Neural crest cell (in vitro differentiated cells): ENCODE measurements at places on chromosomes 1 and 21.

DNA sequence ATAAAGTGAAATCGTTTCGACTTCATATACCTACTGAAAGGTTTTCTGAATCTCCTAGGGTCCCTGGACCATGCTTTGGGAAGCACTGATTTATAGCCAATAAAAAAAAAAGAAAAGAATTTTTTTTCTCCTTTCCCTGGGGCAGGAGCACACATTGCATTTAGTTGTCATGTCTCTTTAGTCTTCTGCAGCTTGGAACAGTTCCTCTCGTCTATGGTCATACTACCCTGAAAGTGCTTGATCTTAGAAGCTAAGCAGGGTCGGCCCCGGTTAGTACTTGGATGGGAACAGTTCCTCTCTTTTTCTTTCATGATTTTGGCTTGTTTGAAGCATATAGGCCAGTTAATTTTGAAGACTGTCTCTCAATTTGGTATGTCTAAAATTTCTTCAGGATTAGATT, 3.7 kb upstream of the SERPINC1 start:
- DNase-seq: no peak

- DNase-seq: no peak
These were observed 316.0 kb upstream of the VAMP3 start for GRCh38 chr1:7454895-7455784.

GRCh38 chr1:115134231-115134630, 44.9 kb upstream of the TSPAN2 start:
- no peak for DNase-seq

DNA sequence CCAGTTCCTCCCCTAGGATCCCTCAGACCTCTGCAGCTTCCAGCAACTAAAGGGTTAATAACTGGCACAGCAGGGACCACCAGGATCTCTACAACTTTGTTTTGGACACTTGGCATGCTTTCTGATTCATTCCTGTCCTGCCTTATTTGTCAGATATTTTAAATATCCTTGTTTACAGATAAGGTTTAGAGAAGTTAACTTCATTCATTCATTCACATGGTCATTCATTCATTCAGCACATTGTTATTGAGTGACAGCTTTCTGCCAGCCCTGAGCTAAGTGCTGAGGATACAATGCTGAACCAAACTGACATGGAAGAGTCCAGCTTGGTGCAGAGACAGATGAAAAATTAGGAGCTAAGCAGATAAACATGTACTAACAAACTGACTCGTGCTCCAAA, 8.8 kb upstream of the PHC2 start:
- DNase-seq: no peak

DNA sequence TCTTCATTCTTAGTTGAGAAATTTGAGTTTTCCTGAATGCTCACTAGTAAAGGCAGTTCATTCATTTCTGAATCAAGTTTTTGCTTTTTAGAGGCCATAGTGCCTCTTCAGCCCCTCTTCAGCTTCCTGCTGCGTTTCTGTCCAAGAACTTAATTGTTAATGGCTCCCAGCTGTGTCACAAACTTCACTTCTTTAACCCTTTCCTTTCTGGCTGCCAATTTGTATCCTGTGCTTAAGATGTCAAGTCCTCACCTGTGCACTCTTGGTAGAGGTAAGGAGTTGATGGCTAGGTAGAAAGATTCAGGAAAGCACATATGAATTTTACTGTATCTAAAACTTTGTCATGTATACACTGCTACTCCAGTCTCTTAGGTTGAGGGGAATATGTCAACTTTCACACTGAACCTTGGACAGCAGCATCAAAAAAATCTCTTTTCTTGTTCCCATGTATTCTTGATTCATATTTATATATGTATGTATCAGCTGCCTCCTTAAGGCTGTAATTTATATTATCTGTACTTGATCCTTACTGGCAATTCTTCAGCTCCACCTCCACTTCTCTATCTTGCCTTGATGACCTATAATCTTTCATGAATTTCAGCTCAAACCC, 612.8 kb downstream of the LMO4 start:
- no peak for DNase-seq

DNA sequence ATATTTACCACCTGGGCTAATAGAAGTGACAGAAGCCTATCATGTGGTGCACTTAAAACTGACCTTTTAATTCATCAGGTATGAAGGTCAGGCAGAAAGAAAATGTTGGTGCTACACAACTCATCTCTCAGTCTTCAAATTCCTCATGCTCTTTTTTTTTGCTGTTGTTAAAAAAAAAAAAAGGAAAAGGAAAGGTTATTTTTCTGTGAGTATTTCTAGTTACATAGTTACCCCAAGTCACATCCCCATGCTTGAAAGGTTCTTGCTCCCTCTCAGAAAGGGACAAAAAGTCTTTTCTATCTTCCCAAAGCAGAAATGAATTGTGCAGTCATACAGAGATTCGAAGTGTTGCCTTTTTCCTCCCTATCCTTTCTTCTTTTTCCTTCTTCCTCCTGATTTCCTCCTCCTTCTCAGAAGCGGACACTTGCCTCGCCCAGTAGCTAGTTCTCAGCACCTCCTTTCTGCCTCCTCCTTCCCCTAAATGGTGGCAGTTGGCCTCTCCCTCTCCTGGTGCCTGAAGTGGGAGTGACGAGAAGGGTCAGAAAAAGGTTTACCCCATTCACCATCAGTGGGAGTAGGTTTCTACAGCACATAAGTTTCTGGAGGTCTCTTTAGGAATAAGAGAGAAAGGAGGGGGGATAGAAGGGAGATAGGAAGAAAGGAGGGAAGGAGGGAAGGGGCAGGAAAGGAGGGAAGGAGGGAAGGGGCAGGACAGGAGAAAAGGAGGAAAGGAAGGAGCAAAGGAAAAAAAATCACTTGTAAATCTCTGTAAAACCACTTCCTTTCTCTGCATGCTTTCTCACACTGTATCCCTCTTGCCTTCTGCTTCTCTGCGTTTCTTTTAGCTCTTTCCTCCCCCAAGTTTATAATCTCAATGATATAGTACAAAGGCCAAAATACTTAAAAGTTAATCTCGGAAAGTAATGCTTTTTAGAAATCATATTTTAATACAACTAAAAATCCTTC, 20.4 kb upstream of the C1orf105 start:
- no peak for DNase-seq

GRCh38 chr21:41141031-41141457, 26.9 kb upstream of the BACE2 start:
- DNase-seq: no peak

- DNase-seq: no peak
These were observed 115.0 kb downstream of the GREM2 start for GRCh38 chr1:240496941-240497340.

GRCh38 chr1:29586991-29587745, 350.8 kb downstream of the PTPRU start:
- no peak for DNase-seq

- DNase-seq: no peak
These were observed 4.0 kb upstream of the ABCG1 start for GRCh38 chr21:42214921-42215320.

DNA sequence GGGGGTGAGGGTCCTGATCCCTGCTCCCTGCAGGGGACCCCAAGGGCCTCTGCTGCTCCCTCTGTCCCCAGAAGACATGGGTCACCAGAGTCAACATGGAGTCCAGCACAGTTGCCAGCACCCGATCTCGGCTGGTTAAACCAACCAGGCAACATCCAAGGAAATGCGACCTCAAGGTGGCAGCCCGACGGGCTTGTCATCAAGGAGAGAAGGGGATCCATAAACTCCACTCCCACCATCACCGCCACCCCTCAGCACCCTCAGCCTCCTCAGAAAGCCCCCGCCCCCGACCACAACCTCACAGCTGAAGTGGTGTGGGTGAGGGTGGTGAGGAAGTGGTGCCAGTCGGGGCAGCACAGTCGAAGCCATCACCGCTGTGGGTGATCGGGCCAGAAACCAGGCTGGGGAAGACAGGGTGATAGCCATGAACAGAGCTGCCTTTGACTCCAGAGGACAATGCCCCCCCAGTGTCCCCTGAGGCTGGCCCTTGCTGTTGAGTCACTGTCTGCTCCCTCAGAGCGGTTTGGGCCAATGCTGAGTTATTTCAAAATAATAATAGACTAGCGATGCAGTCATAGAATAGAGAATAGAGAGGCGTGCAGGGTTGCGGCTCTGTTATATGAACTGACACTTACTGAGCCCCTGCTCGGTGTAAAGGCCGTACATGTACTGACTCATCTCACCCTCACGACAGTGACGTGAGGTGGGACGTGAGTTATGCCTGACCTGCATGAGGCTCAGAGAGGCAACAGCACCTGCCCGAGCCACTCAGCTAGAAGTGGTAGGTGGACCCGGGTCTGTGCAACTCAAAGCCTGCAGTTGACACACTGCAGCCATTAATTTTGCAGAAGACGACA, 88.7 kb upstream of the IFFO2 start:
- no peak for DNase-seq

- DNase-seq: no peak
These were observed 101.2 kb downstream of the NFIA start for GRCh38 chr1:61183471-61184039.

DNA sequence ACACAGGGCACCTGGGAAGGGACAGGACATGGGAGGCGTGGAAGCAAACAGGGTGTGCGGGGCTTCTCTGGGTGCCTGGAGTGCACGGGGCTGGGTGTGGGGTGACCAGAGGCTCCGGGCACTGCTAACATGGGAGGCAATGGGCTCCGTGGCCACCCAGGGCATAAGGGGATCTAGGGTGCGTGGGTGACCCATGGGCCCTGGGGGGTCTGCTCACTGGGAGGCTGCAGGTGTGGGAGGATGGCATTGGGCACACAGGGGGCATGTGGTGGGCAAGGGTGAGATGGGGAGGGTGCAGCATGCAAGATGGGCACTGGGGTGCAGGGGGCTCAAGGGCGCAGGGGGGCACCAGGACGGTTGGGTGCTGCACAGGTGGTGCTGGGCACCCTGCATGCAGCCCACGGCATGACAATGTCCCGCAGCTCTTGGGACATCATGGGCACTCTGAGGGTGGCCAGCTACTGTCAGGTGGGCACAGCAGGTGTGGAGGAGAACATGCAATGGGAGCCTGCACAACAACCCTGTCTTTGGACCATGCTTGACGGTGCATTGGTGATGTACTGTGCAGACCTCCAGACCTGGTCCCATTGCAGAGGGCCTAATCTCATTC, 15.1 kb downstream of the TRIM11 start:
- DNase-seq: no peak

GRCh38 chr1:81032973-81033425, 767.7 kb upstream of the ADGRL2 start:
- no peak for DNase-seq

DNA sequence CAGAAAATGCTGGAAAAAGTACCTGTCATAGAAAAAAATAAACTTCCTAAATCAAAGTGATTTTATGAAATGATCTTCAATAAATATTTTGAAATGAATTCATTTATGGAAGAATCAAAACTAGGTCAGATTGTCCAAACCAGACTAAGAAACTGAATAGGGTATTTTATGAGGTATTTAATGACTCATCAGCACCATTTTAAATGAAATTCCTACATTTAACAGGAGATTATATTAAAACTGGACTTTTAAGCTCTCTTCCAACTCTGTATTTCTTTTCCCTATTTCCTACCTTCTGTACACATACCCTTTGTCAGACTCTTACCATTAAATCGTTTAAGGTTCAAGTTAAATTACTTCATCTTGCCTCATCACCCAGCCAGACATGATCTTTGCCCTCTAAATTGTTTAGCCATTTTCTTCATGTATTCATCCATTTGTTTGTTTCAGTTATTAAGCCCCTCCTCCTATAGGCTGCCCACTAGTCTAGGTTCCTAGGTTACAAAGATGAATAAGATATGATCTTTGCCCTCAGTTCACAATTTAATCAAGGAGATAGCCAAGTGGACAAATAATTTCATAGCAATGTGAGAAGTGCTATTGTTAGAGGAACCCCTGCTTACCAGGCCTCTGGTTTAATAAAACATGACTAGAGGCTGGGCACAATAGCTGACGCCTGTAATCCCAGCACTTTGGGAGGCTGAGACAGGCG, 25.0 kb downstream of the TATDN3 start:
- DNase-seq: no peak

- DNase-seq: no peak
These were observed 30.1 kb downstream of the NCAM2 start for GRCh38 chr21:21028275-21028820.

DNA sequence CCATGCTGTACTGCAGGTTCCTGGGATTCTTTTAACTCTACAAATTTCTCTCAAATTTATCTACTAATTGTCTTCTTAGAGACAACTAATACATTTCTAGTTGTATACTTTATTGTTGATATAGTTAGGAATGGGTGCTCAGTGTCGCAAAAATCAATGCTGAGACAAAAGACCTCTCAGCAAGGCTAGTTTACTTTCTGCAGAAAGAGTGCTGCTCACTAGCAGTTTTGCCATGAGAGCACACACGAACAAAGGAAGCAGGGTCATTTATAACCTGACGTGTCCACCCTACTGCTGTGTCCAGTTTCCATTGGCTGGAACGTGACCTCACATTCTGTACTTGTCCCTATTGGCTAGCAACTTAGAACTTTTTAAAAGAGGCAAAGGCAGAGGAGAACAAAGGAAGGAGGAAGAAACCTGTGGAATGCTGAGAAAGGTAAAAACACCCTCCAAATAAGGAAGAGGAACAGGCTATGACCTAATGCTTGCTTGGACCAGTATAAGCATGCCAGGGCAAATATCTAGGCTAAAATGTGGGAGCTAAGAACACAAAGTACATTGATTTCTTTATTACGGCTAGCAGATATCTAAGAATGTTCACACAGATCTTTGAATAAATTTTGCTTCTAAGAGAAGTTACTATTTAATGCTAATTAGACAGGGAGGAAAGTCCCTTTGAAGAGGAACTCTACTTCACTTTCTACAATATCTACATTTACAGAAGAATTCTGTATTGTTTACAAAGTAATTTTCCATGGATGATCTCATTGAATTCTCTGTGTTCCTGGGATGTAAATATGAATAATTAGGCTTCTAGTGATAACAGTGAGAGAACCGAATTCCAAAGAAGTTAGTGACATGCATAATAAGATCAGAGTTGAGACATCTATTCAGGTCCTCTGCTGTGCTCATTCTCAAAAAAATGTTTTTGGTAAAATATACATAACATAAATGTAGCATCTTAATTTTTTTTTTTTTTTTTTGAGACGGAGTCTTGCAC, 86.0 kb upstream of the MAP10 start:
- no peak for DNase-seq

DNA sequence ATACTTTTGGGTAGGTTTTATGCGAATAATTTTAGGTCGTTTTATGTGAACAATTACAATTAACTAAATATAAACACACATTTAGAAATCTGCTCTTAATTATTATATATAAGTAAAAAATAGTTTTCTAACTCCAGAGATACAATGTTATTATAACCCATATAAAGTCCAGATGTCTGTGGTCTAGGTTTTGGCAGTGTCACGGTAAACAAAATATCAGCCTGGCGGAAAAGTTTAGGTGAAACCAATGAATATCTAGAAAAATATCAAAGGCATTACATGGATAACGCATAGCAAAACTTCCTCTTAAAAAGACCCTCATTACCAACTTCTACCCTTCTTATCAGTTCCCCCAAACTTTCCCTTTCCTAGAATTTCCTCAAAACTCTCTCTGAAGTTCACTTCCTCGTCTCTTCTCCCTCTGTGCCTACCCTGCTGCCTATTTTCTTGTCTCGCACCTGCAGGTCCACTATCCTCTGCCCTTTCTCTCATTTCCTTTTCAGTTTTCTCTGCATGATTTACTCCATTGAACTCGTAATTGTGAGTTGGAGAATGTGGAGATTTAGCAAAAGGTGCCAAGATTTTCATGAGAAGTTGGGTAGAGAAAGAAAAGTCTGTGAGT, 21.8 kb downstream of the VTCN1 start:
- no peak for DNase-seq

- DNase-seq: no peak
These were observed 83.4 kb upstream of the POU3F1 start for GRCh38 chr1:38129971-38130370.
